Cerebellar nuclear complex (tissue), 1 donor: ENCODE measurements at places on chromosomes 12 and 14.

GRCh38 chr12:125890366-125890905, 825.2 kb downstream of the AACS start:
- no peak for DNase-seq

- DNase-seq: no peak
These were observed 126.9 kb downstream of the DUSP6 start for GRCh38 chr12:89225401-89225800.

GRCh38 chr14:76465664-76466063, 89.7 kb downstream of the ESRRB start:
- DNase-seq: no peak

- no peak for DNase-seq
These were observed 2.1 kb upstream of the NIN start for GRCh38 chr14:50832935-50833630.

DNA sequence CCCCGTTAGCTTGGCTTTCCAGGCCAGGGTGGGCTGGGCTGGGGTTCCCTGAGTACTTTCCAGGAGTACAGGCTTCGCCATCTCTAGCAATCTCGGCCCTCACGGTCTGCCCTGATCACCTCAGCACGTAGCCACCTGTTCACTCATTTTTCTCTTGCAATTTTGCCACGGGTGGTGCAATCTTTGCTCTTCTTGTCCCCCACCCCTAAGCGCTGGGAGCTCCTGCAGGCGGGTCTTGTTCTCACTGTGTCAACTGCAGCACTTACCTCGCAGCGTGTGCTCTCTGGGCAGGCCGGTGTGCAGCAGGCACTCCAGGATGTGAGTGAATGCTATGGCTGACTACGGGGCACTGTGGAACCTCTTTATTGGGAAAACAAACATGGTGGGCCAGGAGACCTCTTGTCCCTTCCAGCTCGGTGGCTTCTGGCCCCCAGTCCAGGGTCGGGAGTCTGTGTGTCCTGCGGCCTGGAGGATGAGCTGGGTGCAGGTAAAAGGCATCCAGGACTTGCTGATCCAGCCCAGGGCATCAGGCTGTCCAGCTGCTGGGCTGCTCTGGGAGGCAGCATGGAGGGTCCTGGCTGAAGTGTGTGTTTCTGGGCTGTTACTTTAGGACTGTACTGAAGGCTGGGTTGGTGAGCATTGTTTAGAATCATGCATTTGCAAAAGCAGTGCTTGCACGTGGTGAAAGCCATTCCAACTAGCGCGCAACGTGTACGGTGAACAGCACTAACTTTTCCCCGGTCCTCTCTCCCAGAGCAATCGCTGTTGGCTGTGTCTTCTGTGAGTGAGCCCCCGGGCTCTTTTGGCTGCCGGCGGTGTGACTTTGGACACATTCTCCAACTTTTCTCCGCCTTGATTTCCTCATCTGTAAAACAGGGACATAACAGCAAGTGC, 1.5 kb upstream of the ULK1 start:
- DNase-seq: no peak

DNA sequence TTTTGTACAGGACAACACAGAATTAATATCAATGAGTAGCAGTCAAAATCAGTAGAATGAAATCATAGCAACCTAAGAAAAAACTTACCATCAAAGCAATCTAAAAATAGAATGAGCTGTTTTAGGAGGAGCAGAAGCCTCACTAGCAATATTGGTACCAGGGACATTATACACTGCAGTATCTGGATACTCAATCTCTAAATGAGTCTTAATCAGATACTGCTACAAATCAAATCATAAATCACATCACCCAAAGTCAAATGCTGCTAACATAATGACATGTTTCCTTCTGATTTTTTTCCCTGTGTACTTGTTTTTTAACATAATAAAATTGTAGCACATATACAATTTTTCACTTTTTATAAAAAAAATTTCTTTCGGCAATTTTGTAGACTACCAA, 8.0 kb downstream of the RPS29 start:
- no peak for DNase-seq

DNA sequence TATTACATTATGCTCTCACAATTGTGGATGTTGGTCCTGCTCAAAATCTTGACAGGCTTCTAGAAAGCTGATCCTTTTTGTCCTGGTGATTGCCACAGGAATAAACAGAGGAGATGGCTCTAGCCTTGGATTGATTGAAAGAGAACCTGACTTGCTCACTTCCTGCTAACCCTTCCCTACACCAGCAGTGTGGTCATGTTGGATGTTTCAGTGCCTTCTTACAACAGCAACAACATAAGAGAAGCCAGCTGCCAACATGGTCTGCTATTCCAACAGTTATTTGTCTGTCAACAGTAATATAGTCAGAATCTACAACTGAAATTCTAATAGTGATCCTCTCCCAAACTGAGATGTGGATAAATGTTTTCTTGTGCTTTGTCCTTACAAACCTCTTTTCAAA, 311.6 kb upstream of the DIO2 start:
- DNase-seq: no peak

DNA sequence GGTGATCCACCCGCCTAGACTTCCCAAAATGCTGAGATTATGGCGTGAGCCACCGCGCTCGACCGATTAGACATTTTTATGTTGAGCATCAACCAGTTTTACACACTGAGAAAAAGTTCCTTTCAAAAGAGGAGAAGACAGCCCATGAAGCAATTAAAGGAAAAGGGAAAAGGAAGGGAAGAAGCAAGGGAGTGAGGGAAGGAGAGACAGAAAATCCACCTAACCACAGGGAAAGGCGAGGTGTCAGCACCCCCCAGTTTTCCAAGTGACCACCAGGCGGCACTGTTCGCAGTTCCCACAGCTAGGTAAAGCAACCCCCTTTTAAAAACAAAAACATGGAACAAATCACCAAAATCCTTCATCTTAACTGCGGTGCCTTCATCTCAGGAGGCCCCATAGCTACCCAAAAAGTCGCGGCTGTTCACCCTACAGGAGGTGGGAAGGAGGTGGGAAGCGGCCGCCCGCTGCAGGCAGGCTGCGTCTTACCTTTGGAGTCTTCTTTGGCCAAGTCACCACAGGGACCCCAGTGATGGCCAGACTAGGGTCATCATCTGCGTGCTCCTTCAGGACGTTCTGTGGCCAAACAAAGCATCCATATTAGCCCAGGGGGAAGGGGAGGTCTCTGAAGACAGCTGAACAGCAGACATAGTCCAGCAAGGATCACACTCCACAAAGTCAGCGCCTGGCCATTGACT, 86.6 kb downstream of the KDM2B start:
- no peak for DNase-seq

DNA sequence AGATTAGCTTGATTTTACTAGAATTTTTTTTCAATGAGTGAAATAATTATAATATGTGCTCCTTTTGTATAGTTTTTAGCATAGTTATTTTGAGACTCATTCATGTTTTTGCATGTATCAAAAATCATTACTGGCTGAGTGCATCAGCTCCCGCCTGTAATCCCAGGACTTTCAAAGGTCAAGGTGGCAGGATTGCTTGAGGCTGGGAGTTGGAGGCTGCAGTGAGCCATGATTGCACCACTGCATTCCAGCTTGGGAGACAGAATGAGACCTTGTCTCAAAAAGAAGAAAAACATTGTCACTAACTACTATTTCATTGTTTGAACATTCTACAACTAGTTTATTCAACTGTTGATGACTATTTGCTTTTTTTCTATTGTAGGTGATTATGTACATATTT, 802.7 kb downstream of the SLC16A7 start:
- DNase-seq: no peak

- no peak for DNase-seq
These were observed 6.5 kb downstream of the NFE2 start for GRCh38 chr12:54294152-54294952.

GRCh38 chr14:68774771-68775613, 17.9 kb downstream of the ZFP36L1 start:
- no peak for DNase-seq

DNA sequence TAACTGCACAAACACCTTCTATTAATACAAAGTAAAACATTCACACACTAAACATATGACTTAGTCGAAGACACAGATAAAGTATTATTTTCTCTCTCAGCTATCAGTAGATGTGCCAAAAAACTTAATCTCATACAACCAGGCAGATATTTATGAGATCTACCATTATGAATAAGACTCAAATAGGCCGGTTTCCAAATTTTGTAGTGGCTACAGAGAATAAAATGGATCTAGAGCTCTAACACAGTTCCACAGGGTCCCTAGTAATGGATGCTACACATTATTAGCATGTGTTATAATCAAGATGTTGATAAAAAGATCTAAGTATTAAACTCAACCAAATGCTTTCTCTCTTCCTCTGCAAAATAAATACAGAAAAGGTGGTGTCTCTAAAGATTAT, 10.4 kb downstream of the SAV1 start:
- no peak for DNase-seq

DNA sequence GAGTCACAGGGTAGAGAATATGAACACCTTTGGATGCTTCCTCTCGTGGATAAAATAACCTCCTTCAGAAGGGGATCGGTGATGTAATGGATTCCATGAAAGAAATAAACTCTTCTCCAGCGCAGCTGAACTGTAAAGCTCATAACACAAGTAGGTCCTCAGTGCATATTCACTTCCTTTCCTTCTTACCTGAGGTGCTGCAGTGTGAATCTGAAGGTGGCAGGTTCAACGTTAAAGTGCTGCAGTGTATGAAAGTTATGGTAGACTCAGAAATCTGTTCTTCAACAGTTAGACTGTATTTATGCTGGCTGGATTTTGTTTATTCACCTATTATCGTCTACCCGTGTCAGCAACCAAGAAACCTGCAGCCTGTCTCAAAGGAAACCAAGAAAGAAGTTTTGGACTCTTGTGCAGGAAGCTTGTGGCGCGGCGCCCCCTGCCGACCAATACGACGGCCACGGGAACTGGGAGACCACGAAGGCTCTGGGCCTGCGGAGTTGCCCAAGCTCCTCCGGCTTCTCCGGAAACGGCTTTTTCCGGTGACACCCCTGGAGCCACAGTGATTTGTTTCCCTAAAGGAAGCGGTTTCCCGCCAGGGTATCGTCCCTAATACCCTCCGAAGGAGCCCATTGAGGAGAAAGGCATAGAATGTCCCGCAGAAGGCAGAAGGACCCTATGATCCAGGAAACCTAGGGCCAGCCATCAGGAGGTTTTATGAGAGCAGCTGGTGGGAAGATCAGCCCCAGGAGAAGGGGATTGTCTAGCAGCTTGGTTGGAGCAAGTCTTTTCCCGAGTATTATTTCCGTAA, 17.6 kb upstream of the RNASE3 start:
- no peak for DNase-seq

- DNase-seq: no peak
These were observed 18.2 kb upstream of the MON2 start for GRCh38 chr12:62448436-62448835.

DNA sequence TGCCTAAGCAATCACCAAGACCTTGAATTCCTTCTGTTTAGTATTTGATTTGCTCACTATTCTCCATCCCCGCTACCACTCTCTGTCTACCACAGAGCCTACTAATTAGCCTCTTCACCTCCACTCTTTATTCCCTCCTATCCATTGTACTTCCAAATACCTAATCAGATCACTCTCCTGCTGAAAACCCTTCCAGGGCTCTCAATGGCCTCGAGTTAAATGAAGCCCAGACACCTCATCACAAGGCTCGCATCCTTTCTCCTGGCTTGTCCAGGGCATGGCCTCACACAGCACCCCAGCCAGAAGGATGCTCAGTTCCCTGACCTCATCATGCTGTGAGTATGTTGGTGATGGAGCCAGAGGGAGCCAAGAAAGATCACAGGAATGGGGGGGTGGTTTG, 71.4 kb upstream of the PRMT8 start:
- no peak for DNase-seq

DNA sequence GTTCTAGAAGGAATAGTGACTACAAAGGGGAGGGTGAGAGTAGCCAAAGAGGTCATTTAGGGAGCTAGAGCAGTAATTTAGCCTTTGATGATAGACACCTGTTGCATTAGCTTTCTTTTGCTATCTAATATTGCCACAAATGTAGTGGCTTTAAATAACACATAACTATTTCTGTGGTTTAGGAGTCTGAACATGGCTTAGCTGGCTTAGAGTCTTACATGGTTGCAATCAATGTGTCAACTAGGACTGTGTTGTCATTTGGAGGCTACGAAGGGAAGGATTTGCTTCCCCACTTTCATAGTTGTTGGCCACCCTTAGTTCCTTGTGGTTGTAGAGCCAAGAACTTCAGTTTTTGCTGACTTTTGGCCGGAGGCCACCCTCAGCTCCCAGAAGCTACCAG, 99.9 kb downstream of the C12orf50 start:
- no peak for DNase-seq

DNA sequence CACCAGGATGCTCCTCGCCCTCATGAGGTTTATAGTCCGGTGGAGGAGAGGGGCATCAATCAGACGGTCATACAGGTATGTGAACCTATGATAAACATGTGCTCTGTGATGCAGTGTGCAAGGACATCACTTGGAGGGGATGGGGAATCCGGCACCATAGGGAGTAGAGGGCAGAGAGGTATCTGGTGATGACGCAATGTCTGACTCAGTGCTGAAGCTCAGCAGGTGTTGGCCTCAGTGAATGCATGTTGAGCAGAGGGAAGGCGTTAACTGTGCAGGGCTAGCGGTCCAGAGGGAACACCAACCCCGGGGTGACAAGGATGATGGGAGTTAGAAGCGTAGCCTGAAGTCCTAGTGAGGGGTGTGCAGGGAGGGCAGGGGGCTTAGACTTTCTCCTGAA, 200.9 kb downstream of the TMEM132C start:
- DNase-seq: no peak

DNA sequence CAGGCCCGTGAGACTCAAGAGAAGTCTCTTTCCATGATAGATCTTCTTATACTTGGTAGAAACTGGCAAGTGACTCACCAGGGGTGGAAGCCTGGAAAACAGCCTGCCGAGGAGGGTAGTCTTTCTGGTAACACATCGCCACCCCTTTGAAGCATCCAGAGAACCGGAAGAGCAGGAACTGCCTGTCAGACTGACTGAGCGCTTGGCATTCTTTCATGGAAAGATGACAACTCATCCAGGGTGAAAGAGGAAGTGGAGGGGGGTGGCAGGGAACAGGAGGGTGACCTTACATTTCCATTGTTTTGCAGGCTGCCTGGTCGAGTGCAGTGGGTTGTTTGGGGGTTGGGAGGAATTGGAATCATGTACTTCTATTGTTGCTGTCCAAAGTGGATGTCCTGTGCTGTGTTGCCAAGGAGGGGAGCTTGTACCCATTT, 34.5 kb downstream of the PRKCH start:
- DNase-seq: no peak

- no peak for DNase-seq
These were observed 39.6 kb downstream of the CCDC88C start for GRCh38 chr14:91377700-91378652.

- no peak for DNase-seq
These were observed 4.1 kb upstream of the RHOJ start for GRCh38 chr14:63200035-63200740.

- DNase-seq: no peak
These were observed 3.6 kb downstream of the SCAF11 start for GRCh38 chr12:45986641-45987339.

DNA sequence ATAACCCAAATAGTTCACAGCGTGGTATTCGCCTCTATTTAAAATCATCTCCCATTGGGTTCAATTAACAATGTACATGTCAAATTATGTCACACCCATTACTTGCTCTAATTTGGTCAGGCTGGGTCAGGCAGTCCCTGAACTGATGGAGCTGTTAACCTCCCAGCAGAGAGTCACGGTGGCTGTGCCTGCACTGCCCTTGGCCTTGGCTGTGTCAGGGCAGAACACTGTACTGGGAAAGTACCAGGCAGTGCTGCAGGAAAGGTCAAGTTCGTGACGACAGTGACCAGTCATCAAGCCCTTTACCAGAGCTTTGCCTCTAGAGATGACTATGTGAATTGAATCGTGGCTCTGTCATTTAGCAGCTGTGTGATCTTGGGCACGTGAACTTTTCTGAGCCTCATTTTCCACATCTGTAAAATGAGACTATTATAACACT, 100.0 kb downstream of the ARF6 start:
- no peak for DNase-seq

- no peak for DNase-seq
These were observed 21.0 kb upstream of the CCND2 start for GRCh38 chr12:4252601-4253000.
